ENCODE measurements at places on chromosomes 4 and X.

DNA sequence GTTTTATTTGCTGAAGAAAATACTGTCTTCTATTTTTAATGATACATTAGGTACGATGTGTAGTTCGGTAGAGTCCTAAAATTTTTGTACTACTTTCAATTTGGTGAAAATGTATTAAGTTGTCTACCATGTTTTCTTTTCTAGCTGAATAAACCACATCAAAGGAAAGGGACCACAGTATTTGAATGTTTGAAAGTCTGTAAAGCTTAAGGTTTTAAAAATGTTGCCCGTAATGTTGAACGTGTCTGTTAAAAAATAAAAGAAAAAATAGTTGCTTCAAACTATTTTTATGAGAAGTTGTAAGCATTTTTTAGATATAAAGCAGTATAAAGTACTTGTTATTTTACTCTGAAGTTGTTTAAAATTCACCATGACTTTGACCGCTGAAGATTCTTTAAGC lies 3.2 kb downstream of the CDKN2AIP start:
- peak; percentile 29 for DNase-seq

GRCh38 chr4:3320361-3321023 lies 27.7 kb downstream of the RGS12 start:
- DNase-seq: no peak

- DNase-seq: no peak
Measured at GRCh38 chrX:103585411-103586313, at the start of gene TCEAL4. TSS of gene TCEAL4 (plus strand) at chrX:103585515. CDS start at chrX:103586676, 1,161 bp downstream.

DNA sequence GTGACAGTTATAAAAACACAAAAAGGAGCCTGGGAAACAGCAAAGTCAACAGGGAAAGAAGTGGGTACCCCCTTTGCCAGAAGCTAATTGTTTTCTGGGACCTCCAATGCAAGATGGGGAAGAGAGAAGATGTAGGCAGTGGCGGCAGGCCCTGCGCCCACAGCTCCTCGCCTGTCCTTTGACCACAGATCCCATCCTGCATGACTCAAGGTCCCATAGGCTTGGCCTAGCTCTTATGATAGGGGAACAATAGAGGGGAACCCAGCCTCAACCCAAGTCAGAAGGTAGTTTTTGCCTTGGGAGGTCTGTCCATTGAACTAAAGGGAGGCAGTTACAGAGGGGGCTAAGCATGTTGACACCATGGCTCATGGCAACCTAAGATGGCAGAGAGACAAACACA lies 14.2 kb downstream of the ZMYM3 start:
- DNase-seq: no peak

GRCh38 chr4:70908993-70909556 lies 6.9 kb downstream of the MOB1B start:
- DNase-seq: no peak

- DNase-seq: no peak
Measured at GRCh38 chr4:142156256-142156655, 519.9 kb downstream of the IL15 start.

DNA sequence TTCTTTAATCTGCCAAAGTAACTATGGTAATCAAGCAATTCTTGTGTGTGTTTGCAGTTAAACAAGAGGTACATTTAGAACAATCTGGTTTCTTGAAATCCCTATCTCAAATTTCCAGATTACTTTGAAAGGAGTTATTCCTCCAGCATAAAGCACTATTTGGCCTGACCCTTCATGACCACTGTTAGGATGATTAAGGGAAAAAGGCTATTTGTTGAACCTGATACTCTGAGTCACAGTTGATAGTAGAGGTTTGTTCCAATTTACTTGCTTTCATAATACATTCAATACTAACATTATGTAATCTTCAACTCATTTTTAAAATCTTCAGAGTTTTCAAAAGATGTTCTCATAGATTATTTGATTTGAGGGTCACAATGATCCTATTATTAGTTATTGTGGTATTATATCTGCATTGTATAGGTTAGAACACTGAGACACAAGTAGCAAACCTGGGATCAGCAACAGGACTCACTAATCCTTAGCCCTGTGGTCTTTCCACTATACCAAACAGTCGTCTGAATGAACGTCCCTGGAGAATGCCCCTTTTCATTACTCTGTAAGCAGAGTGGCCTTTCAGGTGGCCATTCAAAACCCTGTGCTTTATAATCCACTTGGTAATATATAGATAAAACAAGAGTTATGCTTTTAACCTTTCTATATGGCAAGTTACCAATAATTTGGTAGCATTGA lies 8.1 kb upstream of the NDST4 start:
- no peak for DNase-seq
